ENCODE measurements at places on chromosomes 5 and 9.

- DNase-seq = no peak
Observed at GRCh38 chr9:10903969-10904368, 291.2 kb upstream of the PTPRD start.

DNA sequence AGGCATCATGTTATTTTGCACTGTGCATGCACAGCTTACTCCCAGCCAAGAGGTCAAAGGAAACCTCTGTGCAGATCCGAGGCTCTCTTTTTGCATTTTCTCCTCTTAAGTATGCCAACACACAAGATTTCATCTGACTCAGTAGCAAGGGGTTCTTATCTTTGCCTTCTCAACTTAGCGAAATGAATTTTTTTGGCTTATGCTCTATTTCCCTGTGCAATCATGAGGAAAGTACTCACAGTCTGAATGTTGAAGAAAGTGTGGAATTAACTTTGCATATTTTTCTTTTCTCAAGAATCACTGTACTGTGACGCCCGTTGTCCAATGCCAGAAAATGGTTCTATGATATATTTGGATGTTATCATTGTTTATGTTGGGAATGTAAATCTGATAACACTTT is 173.5 kb upstream of the FBXL7 start:
- DNase-seq = no peak

DNA sequence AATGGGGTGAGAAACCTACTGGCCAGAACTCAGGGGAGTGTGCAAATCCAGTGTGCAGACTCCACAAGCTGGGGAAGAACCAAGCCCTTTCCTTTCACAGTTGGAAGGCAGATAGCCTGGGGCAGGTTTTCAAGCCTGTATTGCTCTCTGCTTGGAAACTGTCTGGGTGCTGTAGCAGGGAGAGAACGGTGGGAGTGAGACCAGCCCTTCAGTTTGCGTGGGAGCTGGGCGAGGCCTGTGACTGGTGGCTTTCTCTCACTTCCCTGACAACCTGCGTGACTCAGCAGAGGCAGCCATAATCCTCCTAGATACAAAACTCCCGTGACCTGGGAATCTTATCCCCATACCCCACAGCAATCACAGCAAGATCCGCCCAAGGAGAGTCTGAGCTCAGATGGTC is 44.9 kb upstream of the SNCAIP start:
- no peak for DNase-seq

- DNase-seq = no peak
Observed at GRCh38 chr9:94031380-94031779, 52.9 kb upstream of the PTPDC1 start.

DNA sequence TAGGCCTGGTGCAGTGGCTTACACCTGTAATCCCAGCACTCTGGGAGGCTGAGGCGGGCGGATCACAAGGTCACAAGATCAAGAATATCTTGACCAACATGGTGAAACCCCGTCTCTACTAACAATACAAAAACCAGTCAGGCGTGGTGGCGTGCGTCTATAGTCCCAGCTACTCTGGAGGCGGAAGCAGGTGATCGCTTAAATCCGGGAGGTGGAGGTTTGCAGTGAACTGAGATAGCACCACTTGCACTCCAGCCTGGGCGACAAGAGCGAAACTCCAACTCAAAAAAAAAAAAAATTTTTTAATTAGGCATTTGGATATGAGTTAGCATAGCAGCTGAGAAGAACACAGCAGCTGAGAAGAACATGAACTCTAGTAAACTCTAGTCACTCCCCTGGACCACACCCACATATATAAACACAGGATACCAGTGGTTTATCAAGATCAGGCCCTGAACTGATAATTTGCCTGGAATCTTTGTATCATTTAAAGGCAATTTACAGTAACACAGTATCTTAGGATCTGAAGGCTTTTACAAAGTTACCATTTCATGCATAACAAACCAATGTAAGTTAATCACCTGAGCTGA is 4.6 kb upstream of the UGCG start:
- DNase-seq = peak; percentile 51

GRCh38 chr5:137672881-137673280 is 63.0 kb downstream of the KLHL3 start:
- DNase-seq = no peak

DNA sequence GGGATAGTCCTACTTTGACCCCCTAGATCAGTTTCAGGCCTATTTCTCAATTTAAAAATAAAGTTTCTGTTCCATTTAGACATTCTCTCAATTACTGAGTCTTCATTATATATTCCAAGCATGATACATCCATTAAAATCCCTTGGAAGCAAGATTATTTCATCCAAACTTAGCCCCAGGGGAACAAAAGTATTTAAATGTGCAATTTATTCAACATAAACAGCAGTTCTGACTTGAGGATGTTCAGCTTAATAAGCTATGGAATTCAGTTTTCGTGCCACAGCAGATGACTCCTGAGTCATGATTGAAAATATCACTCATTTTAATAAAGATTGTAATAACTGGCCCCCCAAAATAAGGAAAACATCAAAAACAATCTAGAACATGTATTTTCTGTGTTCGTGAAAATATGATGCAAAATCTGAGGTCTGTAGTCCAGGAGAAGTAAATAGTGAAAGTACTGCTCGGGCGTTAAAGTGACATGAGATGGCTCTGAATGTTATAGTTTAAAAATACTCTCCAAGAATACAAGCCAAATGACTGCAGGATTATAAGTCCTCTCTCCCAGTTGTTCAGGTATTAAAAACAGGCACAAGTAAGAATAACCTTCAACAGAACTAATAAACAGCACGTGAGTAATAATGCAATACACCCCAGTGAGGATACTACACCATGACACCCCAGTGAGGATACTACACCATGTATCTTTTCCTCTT is 67.1 kb downstream of the RETREG1 start:
- peak; percentile 28 for DNase-seq

DNA sequence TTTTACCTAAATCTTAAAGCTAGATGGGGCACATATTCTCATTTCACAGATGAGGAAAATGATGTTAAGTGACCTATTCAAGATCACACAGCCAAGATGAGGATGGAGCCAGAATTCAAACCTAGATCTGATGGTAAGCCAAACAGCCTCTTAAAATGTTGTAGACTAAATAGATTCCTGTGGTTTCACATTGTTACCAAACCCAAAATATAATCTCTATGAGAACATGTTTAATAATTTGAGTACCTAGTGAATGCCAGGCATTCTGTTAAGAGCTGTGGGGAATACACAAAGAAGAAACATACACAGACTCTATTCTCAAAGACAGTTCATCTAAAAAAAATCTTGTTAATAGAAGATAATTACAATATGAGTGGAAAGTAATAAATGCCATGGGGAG is 25.2 kb downstream of the HOMER1 start:
- no peak for DNase-seq

DNA sequence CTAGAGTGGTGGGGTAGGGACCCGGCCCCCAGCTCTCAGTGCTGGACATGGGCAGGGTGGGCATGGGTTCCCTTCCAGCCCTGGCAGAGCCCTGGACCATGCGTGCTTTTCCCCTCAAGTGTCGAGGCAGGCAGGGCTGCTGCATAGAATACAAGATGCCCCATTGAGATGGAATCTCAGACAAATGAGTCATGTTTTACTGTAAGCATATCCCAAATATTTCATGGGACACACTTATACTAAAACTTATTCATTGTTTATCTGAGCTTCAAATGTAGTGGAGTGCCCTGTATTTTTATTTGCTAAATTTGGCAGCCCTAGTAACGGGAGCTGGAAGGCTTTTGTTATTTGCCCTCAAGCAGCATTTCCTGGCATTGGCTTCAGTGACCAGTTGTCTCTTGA is 3.2 kb upstream of the RNU6ATAC start:
- peak; percentile 68 for DNase-seq

- no peak for DNase-seq
Observed at GRCh38 chr5:18270635-18271338, 636.5 kb downstream of the TAF11L14 start.

DNA sequence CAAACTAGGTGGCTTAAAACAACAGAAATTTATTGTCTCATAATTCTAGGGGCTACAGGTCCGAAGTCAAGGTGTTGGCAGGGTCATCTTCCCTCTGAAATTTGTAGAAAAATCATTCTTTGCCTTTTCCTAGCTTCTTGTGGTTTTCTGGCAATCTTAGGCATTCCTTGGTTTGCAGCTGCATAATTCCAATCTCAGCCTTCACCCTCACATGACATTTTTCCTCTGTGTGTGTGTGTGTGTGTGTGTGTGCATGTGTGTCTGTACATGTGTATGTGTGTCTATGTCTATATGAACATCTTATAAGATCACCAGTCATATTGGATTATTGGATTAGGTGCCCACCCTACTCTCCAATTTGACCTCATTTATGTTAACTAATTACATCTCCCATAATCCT is 330.6 kb downstream of the CHSY3 start:
- no peak for DNase-seq

- no peak for DNase-seq
Observed at GRCh38 chr9:104287253-104287878, 193.3 kb downstream of the SMC2 start.

- DNase-seq = no peak
Observed at GRCh38 chr5:3285621-3286020, 310.0 kb upstream of the IRX1 start.

GRCh38 chr9:128920381-128921058 is at the start of gene PHYHD1:
Gene PHYHD1, plus strand, starts transcription at chr9:128920982. Its CDS starts 1,342 bp downstream, at chr9:128922324.
- DNase-seq = peak; percentile 93

GRCh38 chr9:100066539-100066938 is 32.3 kb downstream of the ERP44 start:
- DNase-seq = no peak

DNA sequence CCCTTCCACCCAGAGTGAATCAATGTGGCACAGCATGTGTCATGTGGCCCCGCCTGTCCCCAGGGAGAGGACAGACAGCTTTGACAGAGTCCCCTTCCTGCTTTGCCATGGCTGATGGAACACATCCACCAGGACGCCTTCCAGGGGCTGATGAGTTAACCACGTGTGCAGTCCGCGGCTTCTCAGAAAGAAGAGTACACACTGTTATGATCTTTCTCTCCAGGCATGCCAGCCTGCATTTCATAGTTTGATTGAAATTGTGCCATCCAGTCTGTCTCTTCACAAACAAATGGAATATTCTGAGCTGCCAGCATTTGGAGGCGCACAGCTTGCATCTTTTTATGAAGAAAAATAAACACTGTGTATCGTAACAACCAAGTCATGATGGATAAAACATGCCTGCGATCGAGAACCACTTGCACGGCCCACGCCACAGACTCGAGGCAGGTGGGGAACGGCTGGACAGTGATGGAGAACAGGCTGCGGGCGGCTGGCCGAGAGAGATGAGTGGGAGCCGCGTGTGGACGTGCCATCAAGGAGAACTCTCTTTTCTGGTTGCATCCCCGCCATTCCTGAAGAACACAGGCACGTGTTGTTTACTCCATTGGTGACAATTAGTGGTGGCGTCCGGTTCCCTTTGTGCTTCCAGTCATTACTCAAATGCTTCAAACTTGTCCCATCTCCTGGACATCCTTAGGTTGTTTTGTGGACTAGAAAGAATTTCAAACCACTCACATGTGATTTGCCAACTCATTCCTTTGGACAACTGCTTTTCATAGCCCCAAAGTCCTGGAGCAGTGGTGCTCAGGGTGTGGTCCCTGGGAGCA is 220.2 kb downstream of the AGTPBP1 start:
- DNase-seq = peak; percentile 21

DNA sequence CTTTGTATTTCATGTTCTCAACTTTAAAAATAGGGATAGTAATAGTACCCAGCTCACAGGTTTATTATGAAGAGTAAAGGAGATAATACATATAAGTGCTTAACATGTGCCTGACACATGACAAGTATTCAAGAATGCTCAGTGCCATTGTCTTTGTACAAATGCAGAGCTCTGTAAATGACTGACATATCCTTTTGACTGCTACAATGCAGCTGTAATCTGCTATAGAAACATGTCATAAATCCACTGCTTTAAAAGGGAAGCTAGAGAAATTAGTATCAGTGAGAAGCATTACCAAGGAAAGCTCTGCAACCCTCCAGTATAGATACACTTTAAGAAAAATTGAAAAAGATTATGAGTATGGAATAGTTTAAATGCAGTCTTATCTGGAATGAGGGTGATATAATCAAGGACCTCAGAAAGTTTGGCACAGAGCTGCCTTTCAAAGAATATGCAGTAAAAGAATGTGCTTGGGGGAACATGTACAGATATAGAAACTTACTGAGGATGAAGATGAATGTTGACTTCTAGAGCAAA is 17.9 kb downstream of the ERAP1 start:
- DNase-seq = no peak

GRCh38 chr5:14281746-14282181 is 138.6 kb downstream of the TRIO start:
- DNase-seq = no peak

- no peak for DNase-seq
Observed at GRCh38 chr5:87722286-87722685, 309.6 kb upstream of the CCNH start.

GRCh38 chr5:3512361-3513095 is 83.1 kb upstream of the IRX1 start:
- no peak for DNase-seq

DNA sequence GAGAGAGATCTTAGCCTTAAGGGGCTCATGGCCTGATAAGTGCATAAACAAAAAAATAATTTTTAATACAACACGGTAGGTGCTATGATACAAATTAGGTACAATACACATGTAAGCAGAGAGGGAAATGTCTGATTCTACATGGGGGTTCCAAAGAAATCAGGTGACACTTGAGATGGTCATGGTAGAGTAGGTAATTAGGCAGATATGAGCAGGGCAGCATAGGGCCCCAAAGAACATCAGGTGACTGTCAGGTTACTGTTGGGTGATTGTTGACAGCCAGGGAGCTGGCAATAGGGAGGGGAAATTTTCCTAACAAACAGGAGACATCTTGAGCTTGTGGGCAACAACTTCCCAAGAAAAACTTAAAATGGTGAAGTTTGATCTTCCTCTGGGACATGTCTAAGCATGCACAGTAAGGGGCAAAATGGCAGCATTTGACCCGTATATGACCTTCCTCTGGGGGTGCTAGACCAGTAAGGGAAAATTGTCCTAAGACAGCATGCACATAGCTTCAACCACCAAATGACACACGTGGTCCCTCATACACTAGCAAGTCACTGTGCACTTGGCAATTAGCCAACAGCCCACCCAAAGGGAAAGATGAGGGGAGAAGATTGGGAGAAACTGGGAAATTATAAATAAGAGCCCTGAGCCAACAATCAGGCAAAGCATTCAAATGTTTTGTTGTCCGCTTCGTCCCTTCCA is 37.3 kb upstream of the TENT4A start:
- no peak for DNase-seq

DNA sequence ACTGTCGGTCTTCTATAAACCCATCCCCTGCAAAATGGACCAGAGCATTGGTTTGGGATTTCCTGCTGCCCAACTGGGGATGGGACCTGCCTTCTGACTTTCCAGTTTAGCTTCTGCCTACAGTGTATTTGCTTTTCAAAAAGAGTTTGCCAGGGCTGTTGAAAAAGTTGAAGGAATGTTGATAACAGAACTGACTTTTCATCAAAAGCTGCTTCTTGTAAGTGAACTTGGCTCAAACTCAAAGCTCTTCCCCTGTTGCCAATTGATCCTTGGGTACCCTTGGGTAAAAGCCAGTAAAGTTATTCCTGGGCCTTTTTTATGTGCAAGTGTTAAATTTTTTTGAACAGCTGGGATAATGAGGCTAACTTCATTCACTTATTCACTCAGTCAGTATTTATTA is 142.9 kb upstream of the SLC30A5 start:
- no peak for DNase-seq

GRCh38 chr5:133611357-133612248 is 738 bp downstream of the FSTL4 start:
- no peak for DNase-seq

- DNase-seq = no peak
Observed at GRCh38 chr5:43646992-43647391, 44.0 kb downstream of the NNT start.

GRCh38 chr9:115413766-115414382 is 295.9 kb upstream of the TNC start:
- no peak for DNase-seq
